CD4-positive, alpha-beta T cell treated with Interleukin-6 at 100 ng/mL for 8 hours (primary cell): ENCODE measurements at places on chromosomes 6 and 20.
A peak's percentile ranks its signal among the peaks of the same experiment; 100 is the strongest.

DNA sequence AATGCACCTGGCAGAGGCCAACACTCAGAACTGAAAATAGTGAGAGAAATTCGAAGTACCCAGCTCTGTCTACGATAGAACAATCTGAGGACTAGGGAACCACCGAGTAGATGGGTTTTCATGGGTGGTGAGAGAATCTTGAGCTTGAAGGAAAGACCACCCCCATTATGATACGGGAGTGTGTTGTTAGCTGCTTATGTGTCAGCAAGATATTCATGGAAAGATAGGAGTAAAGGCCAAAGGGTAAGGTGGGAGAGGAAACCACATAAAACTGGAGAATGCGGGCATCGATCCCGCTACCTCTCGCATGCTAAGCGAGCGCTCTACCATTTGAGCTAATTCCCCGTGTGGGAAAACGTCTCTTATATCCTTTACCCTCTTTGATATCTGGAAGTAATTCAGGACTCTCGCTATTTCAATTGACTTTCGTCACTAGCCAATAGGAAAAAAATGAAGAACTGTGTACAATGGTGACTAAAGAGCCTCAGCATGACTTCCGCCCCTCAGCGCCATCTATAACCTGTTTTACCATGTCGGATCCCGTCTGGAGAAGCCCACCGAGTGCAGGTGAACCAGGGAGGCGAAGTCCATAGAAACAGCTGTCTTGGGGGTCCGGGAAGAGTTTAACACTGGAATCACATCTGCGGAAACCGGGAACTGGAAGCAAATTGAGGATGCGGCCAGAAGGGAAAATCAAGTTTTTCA, 25.0 kb upstream of the ABT1 start:
- peak; percentile 46 for DNase-seq

DNA sequence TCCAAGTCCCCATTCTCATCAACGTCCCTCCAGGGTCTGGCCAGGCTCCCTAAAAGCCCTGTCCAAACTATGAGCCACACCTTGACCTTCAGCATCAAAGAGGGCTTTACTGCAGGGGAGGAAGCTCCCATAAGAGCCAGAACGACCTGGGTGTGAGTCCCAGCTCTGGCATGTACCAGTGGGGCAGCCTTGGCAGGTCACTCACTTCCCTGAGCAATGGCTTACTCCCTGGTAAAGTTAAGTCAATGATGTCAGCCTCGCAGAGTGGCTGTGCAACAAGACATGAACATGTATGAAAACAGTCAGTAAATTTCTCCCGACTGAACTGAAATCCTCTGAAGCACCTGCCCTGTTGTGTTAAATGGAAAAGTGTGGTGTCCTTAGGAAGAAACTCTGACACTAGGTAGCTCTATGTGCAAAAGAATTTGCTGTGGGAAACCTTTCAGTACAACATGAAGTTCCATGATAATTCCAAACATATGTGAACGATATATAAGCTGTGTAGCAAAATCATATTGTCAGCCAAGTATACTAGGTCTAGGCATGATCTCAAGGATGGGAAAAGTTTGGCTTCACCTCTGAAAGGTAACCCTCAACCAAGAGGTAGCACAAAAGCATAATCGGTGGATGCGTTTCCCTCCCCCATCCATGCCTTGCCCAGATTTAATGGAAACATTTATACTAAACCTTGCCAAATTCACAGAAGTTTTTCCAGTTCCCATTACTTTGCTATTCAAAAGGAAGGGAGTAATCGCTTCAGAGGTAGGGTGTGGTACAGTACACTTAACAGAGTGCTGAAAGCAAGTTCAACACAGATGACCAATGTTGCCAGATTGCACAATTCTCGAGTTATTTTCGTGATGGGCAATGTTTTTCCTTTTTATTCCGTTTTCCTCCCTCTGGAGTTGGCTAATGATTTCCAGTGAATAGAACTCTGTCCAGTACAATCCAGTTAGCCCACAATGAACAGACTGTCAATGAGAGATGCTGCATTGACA, 49.0 kb upstream of the RANBP9 start:
- DNase-seq: no peak

- no peak for DNase-seq
These were observed 386.0 kb upstream of the ARID1B start for GRCh38 chr6:156391061-156391672.

DNA sequence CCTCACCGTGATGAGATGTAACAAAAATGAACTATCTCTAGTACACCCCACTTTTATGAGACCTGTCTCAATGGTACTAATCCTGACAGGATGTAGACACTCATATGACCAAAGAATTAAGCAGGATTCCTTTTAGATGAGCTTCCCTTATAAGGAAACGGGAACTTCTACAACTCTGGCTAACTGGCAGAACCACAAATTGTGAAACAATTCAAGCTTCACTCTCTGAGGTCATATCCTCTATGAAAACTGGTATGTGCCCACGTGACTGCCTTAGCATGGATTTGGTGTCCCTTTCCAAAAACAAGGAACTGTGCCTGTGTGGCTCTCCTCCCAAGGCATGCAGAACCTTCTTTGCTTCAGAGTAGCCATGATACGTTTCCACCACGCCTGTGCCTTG, 14.1 kb upstream of the CPNE5 start:
- DNase-seq: no peak

DNA sequence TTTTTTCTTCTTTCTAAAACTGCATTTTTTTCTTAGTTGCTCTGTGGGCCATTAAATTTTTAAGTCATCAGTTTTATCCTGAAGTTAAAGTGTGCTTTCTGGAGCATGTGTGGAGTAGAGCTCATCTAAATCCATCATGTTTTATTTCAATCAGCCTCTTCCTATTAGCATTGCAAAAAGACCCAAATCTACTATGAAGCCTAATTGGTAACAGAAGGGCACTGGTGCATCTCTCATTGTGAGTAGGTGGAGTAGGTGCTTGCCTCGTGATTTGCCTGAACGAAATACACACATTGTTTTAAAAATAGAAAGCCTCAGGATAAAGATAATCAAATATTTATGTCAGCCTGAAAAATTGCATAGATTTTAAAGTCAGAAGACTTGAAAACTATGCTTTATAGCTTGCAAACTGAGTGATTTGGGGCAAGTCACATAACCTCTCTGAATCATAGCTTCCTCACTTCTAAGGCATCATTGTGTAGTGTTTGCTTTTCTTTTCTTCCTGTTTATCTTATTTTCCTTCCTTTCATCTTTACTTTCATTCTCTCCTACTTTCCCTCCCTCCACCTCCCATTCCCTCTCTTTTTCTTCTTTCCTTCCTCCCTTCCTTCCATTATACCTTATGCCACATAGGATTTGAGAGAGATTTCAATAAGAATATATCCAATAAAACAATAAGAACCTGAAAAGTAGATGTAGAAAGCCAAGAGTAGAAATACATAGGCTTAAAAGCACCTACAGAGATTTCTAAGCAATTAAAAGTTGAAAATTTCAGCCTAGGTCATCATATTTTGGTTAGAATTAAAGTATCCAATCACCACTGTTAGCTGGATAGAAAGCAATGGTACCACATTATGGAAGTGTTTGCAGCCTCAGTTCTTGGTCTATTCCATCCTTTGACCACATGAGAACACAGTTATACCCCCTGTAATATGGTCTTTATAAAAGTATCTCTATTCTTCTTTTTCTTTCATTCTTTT, 49.6 kb upstream of the RNF146 start:
- no peak for DNase-seq

GRCh38 chr6:108544606-108545005, 16.1 kb upstream of the FOXO3 start:
- no peak for DNase-seq

DNA sequence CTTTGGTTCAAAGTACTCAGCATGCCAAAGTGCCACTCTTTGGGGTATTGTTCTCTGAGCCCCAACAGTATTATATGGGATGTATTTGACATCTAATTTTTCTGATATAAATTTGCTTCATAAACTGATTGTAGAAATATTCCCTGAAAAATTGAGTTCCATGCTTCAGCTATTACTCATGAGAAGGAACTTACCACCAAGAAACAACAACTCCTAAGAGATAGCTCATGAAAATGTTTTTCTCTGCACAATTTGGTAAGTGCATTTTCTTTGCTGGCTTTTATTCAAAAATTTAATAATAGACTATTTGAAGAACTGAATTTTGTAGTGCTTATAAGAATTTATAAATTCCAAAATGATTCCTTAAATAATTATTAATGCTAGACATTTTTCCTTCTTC, 12.8 kb upstream of the TPD52L1 start:
- DNase-seq: no peak

GRCh38 chr6:15790116-15790515, 127.3 kb upstream of the DTNBP1 start:
- DNase-seq: no peak

- DNase-seq: peak; percentile 21
These were observed 54.9 kb downstream of the PRR18 start for GRCh38 chr6:166253281-166253681.

DNA sequence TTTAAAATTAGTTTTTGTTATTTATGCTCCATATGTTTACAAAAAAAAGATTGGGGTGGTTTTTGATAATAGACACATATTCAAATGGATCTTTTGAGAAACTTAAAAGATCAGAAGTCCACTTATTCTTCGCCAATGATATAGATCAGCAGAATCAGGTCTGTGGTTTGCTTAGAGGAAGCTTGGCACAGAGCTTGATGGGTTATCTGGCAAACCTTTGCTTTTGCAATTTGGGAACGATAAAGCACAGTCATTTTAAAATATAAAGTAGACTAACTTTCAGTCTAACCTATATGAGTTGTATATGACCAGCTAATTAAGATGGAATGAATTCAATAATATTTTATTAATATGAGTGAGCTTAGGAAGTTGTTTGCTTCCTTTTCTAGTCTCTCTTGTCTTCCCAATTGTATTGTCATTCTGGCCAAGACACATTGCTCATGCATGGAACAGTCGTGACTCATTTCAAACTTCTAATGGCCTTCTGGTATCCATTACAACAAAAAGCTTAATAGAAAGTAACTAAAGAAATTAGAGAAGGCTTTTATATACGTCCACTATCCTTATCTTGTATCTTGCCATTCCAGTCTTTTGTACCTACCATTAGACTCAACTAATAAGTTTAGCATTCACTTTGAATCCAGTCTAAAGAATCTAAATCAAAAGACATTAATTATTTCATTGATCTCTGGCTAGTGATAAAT, 118.7 kb downstream of the TBX18 start:
- no peak for DNase-seq

- no peak for DNase-seq
These were observed 411.0 kb upstream of the AGPAT4 start for GRCh38 chr6:161684731-161685475.

DNA sequence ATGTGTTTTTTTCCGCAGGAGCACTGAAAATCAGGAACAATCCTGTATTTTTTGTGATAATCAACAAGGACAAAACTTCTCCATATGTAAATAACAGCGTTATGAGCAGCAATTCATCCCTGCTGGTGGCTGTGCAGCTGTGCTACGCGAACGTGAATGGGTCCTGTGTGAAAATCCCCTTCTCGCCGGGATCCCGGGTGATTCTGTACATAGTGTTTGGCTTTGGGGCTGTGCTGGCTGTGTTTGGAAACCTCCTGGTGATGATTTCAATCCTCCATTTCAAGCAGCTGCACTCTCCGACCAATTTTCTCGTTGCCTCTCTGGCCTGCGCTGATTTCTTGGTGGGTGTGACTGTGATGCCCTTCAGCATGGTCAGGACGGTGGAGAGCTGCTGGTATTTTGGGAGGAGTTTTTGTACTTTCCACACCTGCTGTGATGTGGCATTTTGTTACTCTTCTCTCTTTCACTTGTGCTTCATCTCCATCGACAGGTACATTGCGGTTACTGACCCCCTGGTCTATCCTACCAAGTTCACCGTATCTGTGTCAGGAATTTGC, at the start of gene TAAR6:
Gene TAAR6 (plus strand): TSS at position 102 of the 557 bp plus-strand sequence. CDS start 0 bp downstream, at position 102.
- DNase-seq: no peak

- no peak for DNase-seq
These were observed 971 bp downstream of the RBCK1 start for GRCh38 chr20:408843-409696.

GRCh38 chr6:131819572-131820124, 11.8 kb downstream of the ENPP1 start:
- DNase-seq: no peak

GRCh38 chr6:125519367-125519766, 217.6 kb upstream of the HDDC2 start:
- DNase-seq: no peak

DNA sequence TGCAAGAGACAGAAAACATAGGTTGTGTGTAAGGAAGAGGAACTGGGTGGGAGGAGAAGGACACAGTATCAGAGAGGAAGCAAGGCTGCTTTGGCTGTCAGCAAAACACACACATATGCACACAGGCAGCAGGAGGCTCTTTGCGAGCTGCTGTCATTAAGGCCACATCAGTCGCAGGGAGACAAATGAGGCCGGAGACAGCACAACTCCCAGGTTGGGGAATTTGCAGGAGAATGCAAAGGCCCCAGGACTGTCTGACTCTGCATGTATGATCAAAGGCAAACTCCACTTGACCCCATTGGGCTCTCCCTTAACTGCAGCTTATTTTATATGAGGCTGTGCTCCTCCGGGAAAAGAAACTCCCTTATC, 35.3 kb downstream of the METTL24 start:
- DNase-seq: no peak

- no peak for DNase-seq
These were observed 92.6 kb downstream of the PDE7B start for GRCh38 chr6:135944120-135944519.

GRCh38 chr20:13430346-13431002, 208.3 kb downstream of the TASP1 start:
- DNase-seq: no peak

GRCh38 chr6:152356662-152357061, 280.5 kb downstream of the SYNE1 start:
- DNase-seq: peak; percentile 16

- DNase-seq: no peak
These were observed 78.7 kb upstream of the MYL9 start for GRCh38 chr20:36462440-36463211.

- DNase-seq: no peak
These were observed 40.6 kb downstream of the DTD1 start for GRCh38 chr20:18628330-18628920.

DNA sequence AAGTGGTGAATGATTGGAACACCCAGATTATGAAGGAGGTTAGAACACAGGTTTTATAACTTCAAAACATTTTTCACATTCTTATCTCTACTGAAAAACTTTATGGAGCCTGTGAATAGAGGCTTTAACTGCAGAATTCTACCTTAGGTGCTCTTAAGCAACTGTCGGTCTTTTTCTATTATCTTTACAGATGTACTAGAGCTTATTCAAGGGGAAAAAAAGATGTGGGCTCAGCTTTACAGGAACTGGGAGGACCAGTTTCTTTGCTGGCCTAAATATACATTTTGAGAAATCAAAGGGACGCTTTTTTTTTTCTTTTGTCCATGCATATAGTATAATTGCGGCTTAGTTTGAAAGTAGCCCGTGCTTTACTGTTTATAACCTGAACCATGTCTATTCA, 58.9 kb downstream of the UST start:
- no peak for DNase-seq

DNA sequence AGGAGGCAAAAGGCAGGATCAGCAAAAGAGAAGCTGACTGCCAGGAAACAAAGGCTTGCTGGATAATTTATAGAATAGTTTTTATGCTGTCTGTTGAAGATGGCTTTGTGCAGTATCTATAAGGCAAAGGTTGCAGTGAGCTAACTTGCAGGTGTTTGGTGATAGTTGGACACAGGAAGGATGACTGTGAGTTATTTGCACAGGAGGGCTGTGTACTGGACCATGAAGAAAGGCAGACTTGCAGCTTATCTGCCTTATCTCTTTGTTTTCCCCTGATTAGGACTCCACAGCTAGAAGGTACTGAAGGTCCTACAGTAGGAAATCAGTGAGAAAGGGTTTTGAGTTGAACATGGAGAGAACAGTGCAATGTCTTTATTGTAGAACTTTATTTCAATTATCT, 2.1 kb downstream of the BTN1A1 start:
- no peak for DNase-seq

GRCh38 chr6:52522151-52522626, 54.7 kb downstream of the TRAM2 start:
- DNase-seq: no peak
